Heart right ventricle (tissue), 16 donors: ENCODE measurements at places on chromosomes 1 and 21. TPM values are rescaled to one million over a fixed set of nuclear protein-coding genes. Genes with fewer than 3 reads are reported as not detected.
A peak's percentile ranks its signal among the peaks of the same experiment; 100 is the strongest.

DNA sequence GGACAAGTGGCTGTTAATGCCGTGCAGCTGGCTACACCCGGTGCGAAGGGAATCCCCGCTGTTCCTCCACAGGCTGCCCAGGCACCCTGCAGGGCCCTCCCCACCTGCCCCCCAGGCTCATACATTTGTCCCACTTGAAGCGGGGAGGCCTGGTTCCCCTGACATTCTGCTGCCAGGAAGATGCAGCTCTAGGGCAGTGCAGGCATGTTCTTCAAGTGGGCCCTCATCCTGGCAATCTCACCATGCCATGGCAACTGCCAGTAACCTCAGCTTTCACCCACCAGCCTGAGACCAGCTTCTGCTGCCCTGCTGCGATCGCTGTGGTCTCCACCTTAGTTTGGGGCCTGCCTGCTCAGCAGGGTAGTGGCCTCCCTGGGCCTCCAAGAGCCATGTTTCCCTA, 151.9 kb upstream of the COL6A1 start:
- DNase-seq, result no peak
- H3K4me1 ChIP-seq, result peaks cover 14% of the 10 kb centered on the region
- no peak overlapping the region for H3K4me3 ChIP-seq
- H3K36me3 ChIP-seq, result no peaks in the 10 kb centered on the region
- H3K27me3 ChIP-seq, result no peaks in the 10 kb centered on the region
- no peak overlapping the region for H3K27ac ChIP-seq

DNA sequence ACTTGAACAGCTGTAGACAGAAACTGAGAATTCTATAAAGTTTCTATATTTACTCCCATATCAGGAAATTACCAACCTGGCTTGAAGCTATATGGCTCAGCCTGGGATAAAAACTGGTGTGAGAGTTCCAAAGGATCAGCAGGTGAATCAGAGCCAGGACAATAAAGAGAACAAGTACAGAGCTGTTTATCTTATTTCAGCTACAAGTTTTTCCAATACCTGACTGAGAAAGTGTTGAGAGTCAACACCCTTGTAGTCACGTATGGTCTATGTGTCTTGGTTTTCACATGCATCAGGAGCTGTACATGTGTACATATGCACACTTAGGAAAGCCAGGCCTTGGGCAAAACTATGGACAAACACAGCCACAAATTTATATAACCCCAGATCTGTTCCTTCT, 40.7 kb upstream of the CXADR start:
- H3K36me3 ChIP-seq, result no peaks in the 10 kb centered on the region
- no peaks in the 10 kb centered on the region for H3K27me3 ChIP-seq
- DNase-seq, result no peak
- peaks cover 5% of the 10 kb centered on the region for H3K4me1 ChIP-seq

- H3K36me3 ChIP-seq, result peaks cover 86% of the 10 kb centered on the region
- H3K4me1 ChIP-seq, result peaks cover 8% of the 10 kb centered on the region
- DNase-seq, result no peak
- no peak overlapping the region for H3K4me3 ChIP-seq
- H3K27ac ChIP-seq, result no peak overlapping the region
Observed at GRCh38 chr1:16302709-16303627, 49.3 kb downstream of the FBXO42 start.

LRRN2 gene
- total RNA-seq, result 1.1 TPM

C1orf174 gene
- total RNA-seq, result 8.7 TPM

RHOU gene
- 3.5 TPM for total RNA-seq

- no peaks in the 10 kb centered on the region for H3K36me3 ChIP-seq
- H3K4me1 ChIP-seq, result no peaks in the 10 kb centered on the region
- no peak for DNase-seq
- no peak overlapping the region for H3K4me3 ChIP-seq
- peaks cover 23% of the 10 kb centered on the region for H3K27me3 ChIP-seq
Observed at GRCh38 chr1:46425726-46426125, 31.6 kb downstream of the FAAH start.

DNA sequence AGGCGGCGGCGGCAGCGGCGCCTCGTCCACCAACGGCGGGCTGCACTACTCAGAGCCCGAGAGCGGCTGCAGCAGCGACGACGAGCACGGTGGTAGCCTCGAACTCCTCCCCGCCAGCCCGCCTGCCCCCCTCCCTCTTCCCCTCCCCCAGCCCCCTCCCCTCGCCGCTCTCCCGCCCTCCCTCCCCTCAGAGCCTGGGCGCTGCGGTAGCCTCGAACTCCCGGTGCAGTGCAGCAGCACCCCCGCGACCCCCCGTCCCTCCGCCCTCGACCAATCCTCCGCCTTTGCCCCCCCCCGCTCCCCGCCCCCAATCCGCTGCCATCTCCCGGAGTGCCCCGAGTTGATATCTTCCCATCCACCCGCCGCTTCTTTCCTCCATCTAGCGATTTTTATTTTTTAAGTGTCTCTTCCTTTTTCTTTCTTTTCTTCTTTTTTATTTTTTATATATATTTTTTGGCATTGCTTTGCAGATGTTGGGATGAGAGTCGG, 516 bp downstream of the RCOR3 start:
- H3K36me3 ChIP-seq, result no peaks in the 10 kb centered on the region
- peak overlapping the region; percentile 97 for H3K4me3 ChIP-seq
- peaks cover 29% of the 10 kb centered on the region for H3K4me1 ChIP-seq
- peak overlapping the region; percentile 98 for H3K27ac ChIP-seq
- no peaks in the 10 kb centered on the region for H3K27me3 ChIP-seq
- peak; percentile 61 for DNase-seq

DNA sequence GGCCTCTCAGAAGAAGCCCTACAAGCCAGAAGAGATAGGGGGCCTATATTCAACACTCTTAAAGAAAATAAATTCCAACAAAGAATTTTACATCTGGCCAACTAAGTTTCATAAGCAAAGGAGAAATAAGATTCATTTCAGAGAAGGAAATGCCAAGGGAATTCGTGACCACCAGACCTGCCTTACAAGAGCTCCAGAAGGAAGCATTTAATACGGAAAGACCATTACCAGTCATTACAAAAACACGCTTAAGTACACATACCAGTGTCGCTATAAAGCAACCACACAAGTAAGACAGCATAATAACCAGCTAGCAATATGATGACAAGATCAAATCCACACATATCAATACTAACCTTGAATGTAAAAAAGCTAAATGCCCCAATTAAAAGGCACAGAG, 704.9 kb upstream of the CHRM3 start:
- no peak for DNase-seq
- H3K27me3 ChIP-seq, result no peaks in the 10 kb centered on the region
- H3K36me3 ChIP-seq, result no peaks in the 10 kb centered on the region
- no peak overlapping the region for H3K27ac ChIP-seq

UBXN10 gene
- 1.8 TPM for total RNA-seq

- H3K27ac ChIP-seq, result no peak overlapping the region
- no peaks in the 10 kb centered on the region for H3K27me3 ChIP-seq
- DNase-seq, result no peak
- H3K4me1 ChIP-seq, result no peaks in the 10 kb centered on the region
Observed at GRCh38 chr1:188903241-188903640, 1574.4 kb downstream of the BRINP3 start.

- no peak for DNase-seq
- no peak overlapping the region for H3K27ac ChIP-seq
- H3K36me3 ChIP-seq, result no peaks in the 10 kb centered on the region
- H3K4me1 ChIP-seq, result no peaks in the 10 kb centered on the region
Observed at GRCh38 chr21:15976807-15977206, 247.0 kb downstream of the USP25 start.

DNA sequence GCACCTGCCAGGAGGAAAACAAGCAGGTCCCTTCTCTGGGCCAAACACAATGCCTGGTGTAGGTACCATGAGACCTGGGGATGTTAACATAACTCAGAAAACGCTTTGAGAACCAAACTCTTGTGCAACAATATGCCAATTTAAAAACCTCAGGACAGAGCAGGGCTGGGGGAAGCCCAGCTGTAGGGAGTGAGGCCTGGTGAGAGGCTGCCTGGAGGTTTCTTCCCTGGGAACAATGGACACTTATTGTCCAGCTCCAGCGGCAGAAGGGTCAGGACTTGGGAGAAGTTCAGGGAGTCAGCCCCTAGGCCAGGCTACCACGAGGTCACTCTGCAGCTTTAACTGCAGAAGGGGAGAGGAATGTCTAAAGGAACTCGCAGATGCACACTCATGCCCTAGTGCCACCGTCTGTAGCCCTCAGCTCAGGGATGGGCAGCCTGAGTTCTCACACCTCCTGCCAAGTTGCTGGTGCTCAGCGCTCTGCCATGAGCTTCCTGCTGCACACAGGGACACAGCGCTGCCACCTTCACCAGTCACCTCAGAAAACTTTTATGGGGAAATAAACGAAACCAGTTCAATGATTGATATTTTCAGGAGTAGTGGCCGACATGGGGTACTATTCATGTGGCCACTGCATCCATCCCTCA, 8.5 kb downstream of the GPR157 start:
- no peaks in the 10 kb centered on the region for H3K36me3 ChIP-seq
- H3K4me1 ChIP-seq, result peaks cover 41% of the 10 kb centered on the region
- no peak overlapping the region for H3K4me3 ChIP-seq
- no peaks in the 10 kb centered on the region for H3K27me3 ChIP-seq
- no peak for DNase-seq
